Activated naive CD4-positive, alpha-beta T cell treated with anti-CD3 and anti-CD28 coated beads, Interleukin-2, amount 50 U/mL, for 72 hours (primary cell): ENCODE measurements at places on chromosomes 13 and 19.

GRCh38 chr19:18379803-18380747, 5.9 kb upstream of the GDF15 start:
- no peak for DNase-seq

DNA sequence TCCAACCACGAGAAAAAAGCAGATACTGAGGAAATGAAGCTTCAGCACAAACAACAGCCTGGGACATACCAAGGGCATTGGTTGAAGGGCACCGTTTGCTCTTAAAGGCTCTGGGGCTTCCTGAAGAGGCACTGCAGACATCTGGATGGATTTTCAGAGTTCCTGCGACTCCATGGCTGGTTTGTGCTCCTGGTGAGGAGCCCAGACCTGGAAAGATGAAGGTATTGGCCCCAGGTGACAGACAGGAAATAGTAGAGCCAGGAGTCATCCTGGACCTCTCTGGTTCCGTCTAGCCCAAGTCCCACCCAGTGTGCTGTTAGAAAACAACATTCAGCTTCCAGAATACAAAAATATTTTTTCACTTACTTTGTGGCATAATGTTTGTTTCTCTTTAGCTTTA, 6.3 kb downstream of the IL17D start:
- no peak for DNase-seq

DNA sequence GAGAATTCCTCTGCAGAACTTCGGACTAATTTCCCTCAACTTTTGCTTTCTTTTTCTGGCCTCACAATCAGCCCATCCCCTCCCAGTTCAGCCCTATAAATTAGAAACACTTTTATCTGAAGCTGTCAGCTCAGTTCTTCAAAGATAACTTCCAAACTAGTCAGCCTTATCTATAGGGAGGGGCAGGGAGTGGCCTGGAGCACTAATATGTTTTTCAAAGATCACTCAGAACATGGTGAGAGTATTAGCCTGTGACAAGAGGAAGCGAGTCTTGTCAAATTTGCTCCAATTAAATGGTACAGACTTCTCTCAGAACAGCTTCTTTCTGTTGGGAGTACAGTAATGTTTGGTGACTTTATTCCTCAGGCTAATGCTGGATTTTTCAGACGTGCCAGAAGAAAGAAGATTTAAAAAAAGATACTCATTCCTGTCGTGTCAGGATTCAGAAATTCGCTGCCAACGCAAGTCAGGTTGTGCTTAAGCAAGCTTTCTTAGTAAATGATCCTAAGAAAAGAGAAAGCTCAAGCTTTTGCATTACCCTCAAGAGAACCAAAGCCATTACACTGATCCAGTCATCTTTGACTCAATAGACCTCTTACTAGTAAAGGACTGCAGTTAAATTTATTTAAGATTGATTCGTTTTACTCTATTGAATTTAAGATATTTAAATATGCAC, 1033.6 kb downstream of the SLITRK5 start:
- DNase-seq = no peak

DNA sequence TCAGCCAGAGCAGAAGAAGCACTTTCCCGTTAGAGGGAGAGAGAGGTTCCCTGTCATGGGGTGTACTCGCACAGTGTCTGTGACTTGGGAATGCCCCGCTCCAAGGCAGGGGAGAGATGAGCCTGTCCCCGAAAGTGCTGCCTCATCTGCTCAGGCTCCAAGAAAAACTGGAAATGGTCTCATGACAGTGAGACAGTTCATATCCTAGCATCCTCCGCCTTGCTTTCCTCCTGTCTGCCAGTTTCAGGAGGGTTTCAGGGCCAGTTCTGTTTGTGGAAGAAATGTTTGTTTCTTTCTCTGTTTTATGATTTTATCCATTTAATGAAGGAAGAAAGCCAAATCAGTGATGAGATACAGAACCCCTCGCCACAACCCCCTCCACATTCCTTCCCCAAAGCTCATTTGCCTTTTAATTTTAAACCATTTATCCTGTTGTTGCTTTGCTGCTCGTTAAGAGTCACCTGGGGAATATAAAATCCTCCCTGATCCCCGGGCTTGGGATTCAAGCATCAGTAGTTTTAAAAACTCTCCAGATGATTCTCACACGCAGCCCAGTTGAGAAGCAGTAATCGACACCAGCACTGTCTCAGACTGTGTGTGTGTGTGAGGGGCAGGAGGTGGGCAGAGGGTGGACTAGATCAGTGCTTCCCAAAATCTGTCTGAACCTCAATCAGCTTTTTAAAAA, 144.6 kb upstream of the UBL3 start:
- DNase-seq = no peak

DNA sequence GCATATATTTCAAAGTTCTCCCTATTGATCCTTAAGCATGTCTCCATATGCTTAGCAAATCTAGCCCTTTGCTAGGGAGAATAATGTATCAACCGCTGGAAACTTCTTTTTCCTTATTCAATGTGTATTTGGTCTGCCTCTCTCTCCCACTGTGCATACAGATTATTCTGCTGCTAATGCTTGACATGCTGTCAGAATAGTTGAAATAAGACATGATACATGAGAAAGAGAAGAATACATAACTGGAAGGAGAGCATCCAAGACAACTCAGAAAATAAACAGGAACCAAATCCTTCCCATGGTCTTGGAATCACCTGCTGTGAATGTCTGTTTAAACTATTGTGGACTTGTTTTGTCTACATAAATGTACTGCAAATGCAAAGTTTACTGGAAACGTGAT, 1103.0 kb downstream of the EFNB2 start:
- DNase-seq = no peak

DNA sequence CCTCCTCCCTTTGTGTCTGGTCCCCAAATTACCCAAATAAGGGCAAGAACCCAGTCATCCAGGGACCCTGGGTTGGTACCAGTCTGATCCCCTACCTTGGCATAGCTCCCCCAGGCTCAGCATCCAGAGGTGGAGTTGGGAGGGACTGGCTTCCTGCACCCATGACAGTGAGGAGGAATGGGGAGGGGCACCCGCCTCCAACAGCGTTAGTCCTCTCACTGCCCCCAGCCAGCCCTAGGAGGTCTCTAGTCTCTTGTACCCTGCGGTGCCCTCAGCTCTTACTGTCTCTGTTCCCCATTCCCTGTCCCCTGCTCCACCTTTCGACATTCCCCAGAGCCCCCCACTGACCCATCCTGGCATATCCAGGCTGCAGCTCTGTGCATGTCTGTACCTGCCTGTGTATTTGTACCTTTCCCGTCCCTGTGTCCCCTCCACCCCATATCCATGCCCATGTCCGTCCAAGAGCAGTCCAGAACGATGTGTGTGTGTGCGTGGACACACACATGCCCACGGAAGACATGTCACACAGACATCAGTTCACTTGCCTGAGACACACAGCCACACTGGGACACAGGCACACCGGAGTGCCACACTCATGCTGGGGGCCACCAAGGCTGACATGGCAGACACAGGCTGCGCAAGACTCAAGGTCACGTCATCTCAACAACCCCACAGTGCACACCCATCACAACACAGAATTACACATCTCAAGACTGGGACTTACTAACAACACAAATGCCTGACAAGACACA, 17.8 kb downstream of the ERFL start:
- DNase-seq = no peak

DNA sequence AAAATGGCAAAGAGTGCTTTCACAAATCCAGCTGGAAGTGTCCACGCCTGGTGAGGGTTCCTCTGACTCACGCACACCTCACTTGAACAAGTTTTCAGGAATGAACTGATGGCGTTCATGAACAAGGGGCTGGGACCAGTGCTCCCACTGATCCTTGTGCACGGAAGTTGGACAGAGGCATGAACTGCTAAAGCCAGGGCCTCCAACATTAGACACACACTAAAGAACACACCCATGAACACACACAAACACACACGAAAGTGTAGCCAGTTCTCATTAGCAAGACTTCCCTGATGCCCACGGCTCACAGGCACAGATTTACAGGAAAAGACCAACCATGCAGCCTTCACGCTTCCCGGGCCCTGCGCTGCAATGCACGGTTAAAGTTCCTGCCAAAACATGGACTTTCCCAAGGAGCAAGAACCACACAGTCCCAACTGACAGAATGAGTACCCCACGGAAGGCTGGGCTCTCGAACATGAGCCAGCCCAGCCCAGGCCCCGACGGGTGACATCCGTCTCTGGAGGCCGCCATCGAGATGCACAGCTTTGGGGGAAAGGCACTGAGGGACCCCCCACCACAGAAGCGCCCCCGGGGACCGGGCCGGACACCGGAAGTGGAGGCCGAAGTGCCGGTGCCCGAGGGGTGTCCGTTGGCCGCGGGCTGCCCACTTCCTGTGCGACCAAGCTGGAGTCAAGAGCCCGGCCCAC, 808 bp downstream of the DNMT1 start:
- DNase-seq = peak; percentile 11

DNA sequence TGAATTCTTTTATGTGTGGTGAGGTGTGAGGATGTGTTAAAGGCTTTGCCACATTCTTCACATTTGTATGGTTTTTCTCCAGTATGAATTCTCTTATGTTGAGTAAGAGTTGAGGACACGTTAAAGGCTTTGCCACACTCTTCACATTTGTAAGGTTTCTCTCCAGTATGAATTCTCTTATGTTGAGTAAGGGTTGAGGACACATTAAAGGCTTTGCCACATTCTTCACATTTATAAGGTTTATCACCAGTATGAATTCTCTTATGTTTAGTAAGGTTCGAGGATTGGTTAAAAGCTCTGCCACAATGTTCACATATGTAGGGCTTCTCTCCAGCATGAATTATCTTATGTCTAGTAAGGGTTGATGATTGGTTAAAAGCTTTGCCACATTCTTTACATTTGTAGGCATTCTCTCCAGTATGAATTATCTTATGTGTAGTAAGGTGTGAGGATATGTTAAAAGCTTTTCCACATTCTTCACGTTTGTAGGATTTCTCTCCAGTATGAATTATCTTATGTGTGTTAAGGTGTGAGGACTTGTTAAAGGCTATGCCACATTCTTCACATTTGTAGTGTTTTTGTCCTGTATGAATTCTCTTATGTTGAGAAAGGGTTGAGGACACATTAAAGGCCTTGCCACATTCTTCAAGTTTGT, 27.1 kb downstream of the ZNF724 start:
- DNase-seq = no peak

DNA sequence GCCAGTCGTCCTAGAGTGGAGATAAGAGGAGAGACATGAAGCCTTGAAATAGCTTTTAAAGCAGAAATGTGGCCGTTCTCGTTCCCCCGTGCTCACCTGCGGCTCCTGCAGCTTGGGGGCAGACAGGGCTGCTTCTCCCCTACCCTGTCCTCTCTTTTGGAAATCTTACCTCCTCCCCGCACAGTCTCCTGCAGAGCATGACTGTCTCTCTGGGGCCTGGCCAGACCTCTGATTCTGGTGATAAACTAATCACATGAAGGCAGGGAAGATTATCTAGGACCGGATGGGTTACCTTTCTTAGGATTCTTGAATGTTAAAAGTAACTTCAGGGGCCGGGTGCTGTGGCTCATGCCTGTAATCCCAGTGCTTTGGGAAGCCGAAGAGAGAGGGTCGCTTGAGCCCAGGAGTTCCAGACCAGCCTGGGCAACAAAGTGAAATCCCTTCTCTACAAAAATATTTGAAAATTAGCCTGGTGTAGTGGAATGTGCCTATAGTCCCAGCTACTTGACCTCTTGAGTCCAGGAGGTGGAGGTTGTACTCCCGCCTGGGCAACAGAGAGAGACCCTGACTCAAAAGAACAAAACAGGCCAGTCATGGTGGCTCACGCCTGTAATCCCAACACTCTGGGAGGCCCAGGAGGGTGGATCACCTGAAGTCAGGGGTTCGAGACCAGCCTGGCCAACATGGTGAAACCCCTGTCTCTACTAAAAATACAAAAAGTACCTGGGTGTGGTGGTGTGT, 8.1 kb downstream of the CEBPA start:
- DNase-seq = no peak

- DNase-seq = no peak
These were observed 9.9 kb downstream of the IFNL1 start for GRCh38 chr19:39306075-39306474.

- DNase-seq = no peak
These were observed 11.4 kb downstream of the ALOX5AP start for GRCh38 chr13:30746791-30747190.

- no peak for DNase-seq
These were observed 28.0 kb upstream of the ZNF835 start for GRCh38 chr19:56699552-56699951.

- no peak for DNase-seq
These were observed 32.7 kb upstream of the MATK start for GRCh38 chr19:3818918-3819317.

DNA sequence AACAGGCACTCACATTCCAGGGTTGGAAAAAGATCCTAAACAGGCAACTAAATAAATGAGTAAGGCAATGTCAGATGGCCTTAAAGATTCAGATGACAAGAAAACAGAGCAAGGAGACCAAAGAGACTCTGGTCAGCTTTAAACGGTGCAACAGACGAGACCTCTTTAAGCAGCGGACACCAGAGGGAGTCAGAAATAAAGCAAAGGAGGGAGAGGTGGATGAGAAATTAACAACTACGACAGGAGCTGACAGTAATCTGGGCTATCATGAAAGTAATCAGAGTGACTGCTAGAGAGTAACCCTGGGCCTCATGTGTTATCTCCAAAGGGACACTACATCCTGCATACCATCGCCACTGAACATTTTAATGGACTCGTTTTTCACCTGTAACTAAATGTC, 1.1 kb downstream of the ZNF550 start:
- DNase-seq = no peak

GRCh38 chr13:49503951-49504350, 8.2 kb downstream of the PHF11 start:
- no peak for DNase-seq

DNA sequence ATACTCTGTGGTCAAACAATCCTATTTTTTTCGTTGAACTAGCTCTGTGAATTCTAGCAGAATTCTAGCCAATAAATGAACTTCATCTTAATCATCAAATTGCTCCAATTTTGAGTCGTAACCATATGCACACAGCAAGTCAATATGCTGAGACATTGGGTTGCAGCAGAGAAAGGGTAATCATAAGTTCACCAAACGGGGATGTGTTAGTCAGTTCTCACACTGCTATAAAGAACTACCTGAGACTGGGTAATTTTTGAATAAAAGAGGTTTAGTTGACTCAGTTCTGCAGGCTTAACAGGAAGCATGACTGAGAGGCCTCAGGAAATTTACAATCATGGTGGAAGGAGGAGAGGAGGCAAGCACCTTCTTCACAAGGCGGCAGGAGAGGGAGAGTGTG, 67.7 kb upstream of the ABCC4 start:
- DNase-seq = no peak

- DNase-seq = peak; percentile 94
These were observed at the start of gene RGCC for GRCh38 chr13:41456768-41457588. Gene RGCC, plus strand, starts transcription at chr13:41457550. Its CDS starts 158 bp downstream, at chr13:41457708.
